ENCODE measurements at places on chromosomes 6 and 20.

- DNase-seq = no peak
Observed at GRCh38 chr6:130575971-130576370, 210.2 kb downstream of the TMEM200A start.

GRCh38 chr6:169069356-169069755, 184.3 kb downstream of the THBS2 start:
- DNase-seq = no peak

DNA sequence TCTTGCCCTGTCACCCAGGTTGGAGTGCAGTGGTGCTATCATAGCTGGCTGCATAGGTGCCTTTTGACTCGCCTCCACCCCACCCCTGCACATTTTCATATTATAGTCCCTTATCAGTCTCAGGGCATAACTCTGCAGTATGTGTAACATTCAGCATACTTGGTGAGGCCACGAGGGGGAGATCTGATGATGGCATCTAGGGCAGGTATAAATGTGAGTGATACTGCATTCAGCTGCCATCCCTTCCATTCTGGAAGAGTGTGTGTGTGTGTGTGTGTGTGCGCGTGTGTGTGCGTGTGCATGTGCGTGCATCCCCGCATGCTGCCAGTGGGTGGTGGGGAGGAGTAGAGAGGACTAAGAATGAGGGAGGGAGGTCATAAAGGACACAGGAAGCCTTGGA, 81.4 kb downstream of the JARID2 start:
- no peak for DNase-seq

- peak; percentile 20 for DNase-seq
Observed at GRCh38 chr6:49606721-49607390, 29.8 kb downstream of the RHAG start.

DNA sequence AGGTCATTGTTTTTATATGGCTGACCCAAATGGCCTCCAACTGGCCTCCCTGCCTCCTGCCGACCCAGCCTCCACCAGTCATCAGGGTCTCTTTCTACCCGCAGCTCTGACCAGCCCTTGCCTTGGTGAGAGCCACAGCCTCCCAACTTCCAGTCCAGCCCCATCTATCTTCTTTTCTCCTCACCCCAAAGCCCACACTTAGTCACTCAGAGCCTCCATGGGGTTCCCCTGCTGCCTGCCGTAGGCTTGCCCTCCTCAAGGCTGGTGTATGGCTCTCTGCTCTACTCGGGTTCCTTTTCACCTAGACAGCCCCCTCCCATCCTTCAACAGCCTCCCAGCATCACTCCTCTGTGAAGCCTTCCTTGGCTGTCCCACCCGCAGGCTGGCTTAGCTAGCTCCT, 18.2 kb downstream of the TCF15 start:
- DNase-seq = no peak

DNA sequence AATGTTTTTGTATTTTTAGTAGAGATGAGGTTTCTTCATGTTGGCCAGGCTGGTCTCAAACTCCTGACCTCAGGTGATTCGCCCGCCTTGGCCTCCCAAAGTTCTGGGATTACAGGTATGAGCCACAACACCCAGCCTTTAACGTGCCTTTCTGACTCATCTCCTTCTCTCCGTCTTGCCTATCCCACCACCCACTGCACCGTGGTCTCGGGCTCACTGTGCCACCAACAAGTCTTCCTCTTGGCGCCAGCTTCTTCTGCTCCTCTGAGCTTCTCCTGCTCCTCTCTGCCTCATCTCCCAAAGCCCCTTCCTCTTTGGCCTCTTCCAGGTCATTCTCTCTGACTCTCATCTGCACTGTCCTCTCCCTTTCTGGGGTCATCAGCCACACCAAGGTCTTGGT, 41.0 kb downstream of the TMEM242 start:
- no peak for DNase-seq

DNA sequence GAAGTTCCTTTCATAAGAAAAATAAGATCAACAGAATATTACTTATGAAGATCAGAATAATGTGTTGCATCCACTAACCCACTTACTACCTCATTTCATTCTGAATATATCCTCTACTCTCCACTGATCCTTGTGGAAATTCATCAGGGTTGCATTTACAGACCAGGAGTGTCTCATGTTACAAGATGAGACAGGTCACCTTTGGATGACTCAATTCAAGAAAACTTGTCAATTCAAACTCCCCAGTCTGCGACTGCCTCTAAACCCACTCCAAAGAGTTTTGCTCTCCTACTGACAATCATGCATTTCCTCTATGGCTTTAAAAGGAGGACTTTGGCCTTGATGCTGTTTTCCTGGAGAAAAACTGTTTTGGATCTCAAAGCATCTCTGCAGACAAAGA, 68.4 kb downstream of the ID4 start:
- no peak for DNase-seq

- no peak for DNase-seq
Observed at GRCh38 chr20:32792316-32792715, 27.4 kb upstream of the MAPRE1 start.

- DNase-seq = no peak
Observed at GRCh38 chr6:33620158-33620855, 815 bp upstream of the ITPR3 start.

GRCh38 chr6:157023958-157024357, 246.8 kb downstream of the ARID1B start:
- no peak for DNase-seq

DNA sequence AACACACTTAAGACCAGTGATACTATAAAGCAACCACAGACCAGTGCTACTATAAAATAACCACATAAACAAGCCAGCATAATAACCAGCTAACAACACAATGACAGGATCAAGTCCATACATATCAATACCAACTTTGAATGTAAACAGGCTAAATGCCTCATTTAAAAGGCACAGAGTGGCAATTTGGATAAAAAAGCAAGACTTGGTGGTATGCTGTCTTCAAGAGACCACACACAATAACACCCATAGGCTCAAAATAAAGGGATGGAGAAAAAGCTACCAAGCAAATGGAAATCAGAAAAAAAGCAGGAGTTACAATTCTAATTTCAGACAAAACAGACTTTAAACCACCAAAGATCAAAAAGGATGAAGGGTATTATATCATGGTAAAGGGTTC, 19.8 kb upstream of the ELOVL4 start:
- DNase-seq = no peak

Data from CD14-positive monocyte (primary cell).